ENCODE measurements at places on chromosomes 3 and 15. TPM values are rescaled to one million over a fixed set of nuclear protein-coding genes. Genes with fewer than 3 reads are reported as not detected.

The TNK2 gene
- total RNA-seq, result 12.0 TPM

The C2CD4B gene
- 0.25 TPM for total RNA-seq

The DIPK2A gene
- total RNA-seq, result 67.9 TPM

The IFT57 gene
- 79.2 TPM for total RNA-seq

The TRNT1 gene
- total RNA-seq, result 32.9 TPM

The OXNAD1 gene
- total RNA-seq, result 17.0 TPM

The ALDH1L1 gene
- total RNA-seq, result 0.25 TPM

The RBP2 gene
- not detected for total RNA-seq
